ENCODE measurements at places on chromosomes 3 and 15.

- DNase-seq = no peak
These were observed 673.7 kb downstream of the FHIT start for GRCh38 chr3:60577601-60578000.

DNA sequence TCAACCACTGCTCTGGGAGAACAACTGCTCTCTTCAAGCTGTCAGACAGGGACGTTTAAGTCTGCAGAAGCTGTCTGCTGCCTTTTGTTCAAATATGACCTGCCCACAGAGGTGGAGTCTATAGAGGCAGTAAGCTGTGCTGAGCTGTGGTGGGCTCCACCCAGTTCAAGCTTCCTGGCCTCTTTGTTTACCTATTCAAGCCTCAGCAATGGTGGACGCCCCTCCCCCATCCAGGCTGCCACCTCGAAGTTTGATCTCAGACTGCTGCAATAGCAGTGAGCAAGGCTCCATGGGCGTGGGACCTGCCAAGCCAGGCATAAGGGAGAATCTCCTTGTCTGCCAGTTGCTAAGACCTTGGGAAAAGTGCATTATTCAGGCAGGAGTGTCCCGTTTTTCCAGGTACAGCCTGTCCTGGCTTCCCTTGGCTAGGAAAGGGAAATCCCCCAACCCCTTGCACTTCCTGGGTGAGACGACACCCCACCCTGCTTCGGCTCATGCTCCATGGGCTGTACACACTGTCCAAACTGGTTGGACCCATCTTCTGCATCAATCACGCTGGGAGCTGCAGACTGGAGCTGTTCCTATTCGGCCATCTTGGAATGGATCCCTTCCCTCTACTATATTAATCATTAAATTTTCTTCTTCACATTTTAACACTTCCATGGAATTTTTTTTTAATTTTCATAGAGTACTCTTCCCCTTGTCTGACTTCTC, 167.0 kb upstream of the UBE2E2 start:
- no peak for DNase-seq

DNA sequence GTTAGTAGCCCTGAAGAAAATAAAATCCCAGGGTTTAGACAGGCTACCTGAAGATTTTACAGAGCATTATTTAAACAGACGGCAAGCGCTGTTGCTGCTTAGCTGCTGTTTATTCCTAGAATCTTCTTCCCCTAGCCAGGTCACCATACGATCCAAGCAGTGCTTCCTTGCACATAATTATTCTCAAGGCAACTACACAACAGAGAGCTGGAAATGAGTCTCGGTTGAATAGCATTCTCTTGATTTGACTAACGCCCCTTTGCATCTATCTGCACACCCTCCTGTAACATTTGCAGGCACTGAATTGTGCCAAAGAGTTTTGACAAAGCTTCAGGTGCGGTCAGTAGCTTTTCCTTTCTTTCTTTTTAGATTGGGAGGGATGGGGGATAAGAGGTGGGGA, 564.4 kb downstream of the TBL1XR1 start:
- no peak for DNase-seq

DNA sequence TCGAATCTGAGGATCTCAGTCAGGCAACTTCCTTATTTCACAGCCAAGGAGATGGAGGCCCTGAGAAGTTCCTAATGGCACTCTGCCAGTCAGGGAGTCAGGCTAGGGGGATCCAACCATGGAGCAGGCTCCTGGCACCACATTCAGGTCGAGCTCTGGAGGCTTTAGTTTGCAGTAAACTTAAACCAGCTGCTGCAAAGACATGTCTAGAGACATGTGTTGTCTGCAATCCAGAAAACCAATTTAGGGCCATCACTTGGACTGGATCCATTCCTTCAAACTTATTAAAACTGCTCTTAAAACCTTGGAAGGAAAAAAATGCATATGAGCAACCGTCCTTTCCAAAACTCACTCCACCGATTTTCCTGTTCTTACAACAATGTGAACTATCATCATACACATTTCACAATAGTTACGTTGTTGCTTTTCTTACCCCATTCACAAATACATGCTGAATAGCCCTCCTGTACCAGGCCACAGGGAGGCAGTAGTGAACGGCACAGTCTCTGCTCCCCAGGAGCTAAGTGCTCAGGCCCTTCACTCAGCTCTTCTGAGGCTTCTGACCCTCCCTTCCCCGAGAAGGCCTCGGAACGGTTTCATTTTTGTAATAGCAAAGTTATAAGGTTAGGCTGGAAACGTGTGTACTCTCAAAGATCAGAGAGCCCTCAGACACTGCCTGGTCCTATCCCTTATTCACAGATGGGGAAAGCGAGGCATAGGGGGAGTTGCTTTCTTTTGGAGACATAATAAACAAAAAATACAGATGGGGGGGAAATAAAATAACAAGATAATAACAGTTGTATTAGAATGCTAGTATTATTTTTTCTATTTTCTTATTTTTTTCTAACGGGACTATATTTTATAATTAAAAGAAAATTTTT, 20.1 kb downstream of the RFT1 start:
- DNase-seq = peak; percentile 86

- DNase-seq = no peak
These were observed 27.3 kb upstream of the PARL start for GRCh38 chr3:183911763-183912506.

- DNase-seq = no peak
These were observed 92.0 kb downstream of the SNRK start for GRCh38 chr3:43378066-43378935.

DNA sequence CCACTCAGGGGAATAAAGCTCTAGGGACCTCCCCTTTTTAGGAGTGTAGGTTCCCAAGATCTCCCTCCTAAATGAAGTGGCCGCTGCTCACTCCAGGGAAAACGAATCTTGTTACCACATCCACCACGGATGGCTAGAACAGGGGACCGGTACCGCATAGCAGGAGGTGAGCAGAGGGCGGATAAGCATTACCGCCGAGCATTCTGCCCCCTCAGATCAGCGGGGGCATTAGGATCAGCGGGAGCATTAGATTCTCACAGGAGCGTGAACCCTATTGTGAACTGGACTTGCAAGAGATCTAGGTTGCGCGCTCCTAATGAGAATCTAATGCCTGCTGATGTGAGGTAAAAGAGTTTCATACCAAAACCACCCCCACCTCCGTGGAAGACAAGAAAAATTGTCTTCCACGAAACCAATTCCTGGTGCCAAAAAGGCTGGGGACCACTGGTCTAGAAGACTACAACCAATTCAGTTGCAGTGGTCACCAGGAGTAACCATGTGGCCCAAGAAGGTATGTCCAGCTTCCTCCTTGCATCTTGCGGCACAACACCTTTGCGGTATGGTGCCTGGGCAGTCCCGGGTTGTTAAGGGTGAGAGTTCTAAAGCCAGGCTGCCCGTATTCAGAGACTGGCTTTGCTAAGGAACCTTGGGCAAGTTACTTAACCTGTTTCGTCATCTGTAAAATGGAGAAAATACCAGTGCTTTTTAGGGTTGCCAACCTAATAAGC, 1.1 kb upstream of the SS18L2 start:
- DNase-seq = no peak

DNA sequence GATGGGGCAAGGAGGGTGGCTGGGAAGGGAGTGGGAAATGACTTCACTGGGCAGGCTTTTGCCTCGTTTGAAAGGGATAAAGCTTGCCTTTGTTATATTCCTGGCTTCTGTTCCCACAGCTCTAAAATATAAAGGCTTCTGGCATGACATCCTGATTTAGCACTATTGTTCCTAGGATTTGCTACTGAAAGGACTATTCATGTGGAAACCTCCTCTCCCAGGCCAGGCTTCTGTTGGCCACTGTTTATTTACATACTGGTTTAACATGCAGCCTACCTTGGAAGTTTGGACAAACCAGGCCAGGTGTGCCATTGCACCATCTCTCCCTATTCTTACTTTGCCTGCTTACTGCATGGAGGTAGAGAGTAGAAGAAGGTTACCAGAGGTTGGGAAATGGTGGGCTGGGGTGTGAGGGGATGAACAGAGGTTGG, 2.4 kb upstream of the LMCD1 start:
- DNase-seq = no peak

DNA sequence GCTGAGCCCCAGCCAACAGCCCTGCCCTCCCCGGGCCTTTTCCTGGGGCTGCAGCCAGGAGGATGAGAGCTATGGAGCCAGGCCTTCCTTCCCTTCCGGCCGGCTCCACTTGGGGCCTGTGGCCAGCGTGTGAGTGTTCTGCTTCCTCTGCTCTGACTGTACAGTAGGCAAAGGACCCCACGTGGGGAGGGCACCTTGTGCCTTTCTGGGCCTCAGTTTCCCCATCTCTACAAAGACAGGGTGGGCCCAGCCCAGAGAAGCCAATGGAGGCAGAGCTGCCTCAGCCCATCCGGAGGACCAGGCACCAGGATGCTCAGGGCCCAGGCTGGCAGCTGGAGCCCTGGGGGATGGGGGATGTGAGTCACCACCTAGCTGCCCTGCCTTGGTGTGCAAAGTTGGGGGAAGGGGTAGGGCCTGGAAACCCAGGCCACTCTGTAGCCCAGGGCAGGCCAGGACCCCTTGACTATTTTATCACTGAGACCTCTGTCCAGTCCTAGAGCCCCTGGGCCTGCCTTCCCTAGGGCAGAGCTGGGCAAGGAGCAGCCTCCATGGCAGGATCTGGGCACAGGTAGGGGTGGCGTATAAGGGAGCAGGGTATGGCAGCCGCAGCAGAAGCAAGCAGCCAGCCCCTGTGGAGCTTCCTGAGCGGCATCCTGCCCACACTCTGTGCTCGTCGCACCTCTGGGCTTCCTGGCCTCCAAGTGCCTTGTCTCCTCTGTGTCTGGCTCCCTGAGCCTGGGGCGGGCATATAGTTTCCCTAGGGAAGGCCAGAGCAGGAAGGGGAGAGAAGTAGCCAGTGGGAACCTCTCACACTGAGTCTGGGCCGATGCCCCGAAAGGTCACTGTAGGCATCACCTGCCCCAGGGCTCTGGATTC, 1.8 kb downstream of the PSTPIP1 start:
- peak; percentile 83 for DNase-seq

DNA sequence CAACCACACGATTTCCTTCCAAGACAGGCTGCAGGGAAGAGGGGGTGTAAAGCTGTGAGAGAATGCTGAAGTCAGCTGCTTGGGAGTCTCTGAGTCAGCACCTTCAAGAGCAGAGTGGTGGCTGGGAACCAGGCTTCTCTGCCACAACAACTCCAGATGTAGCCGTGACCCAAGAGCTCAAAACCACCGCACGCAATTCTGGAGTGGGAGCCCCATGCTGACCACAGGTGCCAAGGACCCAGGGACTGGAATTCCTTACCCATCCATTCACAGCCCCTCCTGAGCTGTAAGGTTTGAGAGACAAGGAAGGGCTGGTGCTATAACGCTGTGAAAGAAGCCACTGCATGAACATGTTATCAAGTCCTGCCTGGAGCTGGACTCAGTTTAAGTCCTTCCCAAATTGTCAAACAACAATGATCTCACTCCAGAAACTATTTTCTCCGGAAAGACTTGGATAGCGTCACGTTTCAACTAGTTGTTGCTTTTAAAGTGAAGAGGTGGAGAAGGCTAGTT, 61.4 kb downstream of the UMPS start:
- DNase-seq = peak; percentile 93

DNA sequence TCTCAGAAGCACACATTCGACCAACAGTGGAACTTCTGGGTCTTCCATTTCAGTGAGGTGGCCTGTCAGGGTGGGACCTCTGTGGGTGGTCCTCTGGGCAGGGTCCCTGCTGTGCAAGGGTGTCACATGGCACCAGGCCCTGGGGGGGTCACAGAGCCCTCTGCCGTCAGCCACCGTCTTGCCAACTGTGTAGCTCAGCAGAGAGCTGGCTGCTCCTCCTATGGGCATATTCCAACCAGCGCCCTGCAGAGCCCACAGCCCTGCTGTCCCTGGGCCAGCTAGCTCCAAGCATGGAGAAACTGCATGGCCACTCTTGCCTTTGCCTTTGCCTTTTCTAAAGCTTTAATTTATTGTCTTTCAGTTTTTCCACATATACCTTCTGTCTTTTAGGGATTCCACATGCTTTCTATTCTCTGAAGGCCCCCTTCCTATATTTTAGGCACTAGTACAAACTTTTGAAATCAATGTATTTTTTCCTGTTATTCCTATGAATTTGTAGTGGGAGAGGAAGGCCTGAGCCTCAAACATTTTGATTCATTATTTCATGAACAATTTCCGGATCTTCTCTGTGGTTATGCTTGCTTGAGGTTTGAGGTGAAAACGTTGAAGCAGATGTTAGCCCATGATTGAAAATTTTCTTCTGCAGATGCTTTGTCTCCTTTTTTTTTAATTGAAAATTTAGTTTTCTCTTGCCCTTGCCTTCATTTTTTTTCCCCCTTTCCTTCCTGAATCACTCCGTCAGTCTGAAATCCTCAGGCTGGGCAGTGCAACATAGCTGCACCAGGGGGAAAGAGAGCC, 11.7 kb downstream of the IQCF1 start:
- no peak for DNase-seq

DNA sequence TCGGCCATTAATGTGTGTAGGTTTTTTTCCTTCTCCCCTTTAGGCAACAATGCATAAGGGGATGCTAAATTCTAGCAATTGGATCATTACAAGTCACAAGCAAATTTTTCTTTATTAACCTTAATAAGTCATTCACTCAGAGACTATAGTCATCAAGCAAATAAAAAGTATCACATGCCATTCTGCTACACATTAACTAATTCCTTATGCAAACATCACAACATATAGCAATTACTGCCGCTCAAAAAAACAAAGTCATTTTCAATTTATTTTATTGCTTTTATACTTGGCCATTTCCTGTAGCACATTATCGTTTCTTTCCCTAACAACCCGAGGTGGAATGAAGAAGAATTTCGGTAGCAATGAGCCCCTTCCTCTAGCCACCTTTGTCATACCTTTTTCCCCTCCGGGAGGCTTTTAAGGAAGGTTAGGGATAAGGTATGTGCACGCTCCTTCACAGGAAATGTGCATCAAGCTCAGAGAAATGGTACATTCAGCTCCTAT, 421.2 kb downstream of the TIGIT start:
- no peak for DNase-seq

GRCh38 chr3:195896361-195897080, 11.8 kb downstream of the TNK2 start:
- peak; percentile 71 for DNase-seq

DNA sequence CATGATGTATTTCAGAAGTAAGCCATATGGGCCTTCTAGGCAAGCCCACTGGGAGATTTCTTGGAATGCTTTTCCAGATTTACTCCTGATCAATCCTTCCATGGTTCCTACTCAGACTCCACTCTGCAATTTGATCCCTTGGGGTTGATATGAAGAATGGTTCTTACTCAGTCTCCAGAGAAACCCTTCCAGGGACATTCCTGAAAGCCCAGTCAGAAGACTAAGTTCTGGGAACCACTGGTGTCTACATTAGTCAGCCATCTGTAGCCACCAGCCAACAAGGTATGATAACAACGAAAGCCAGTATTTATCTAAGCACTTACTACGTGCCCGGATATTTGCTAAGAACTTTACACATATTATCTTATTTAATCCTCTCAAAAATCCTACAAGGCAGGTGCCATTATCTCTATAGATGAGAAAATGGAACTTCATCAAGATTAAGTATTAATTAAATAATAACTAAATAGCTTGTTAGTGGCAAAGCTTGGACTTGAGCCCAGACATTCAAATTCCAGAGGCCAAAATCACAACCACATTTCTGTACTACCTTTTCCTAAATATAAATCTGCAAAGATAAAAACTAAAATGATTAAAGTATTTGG, 32.7 kb downstream of the ZNF385D start:
- peak; percentile 89 for DNase-seq
